ENCODE measurements at places on chromosomes 2 and 18. TPM values are rescaled to one million over a fixed set of nuclear protein-coding genes. Genes with fewer than 3 reads are reported as not detected.
A peak's percentile ranks its signal among the peaks of the same experiment; 100 is the strongest.

GRCh38 chr2:200509235-200509611, 645 bp downstream of the KCTD18 start:
- DNase-seq = no peak

DNA sequence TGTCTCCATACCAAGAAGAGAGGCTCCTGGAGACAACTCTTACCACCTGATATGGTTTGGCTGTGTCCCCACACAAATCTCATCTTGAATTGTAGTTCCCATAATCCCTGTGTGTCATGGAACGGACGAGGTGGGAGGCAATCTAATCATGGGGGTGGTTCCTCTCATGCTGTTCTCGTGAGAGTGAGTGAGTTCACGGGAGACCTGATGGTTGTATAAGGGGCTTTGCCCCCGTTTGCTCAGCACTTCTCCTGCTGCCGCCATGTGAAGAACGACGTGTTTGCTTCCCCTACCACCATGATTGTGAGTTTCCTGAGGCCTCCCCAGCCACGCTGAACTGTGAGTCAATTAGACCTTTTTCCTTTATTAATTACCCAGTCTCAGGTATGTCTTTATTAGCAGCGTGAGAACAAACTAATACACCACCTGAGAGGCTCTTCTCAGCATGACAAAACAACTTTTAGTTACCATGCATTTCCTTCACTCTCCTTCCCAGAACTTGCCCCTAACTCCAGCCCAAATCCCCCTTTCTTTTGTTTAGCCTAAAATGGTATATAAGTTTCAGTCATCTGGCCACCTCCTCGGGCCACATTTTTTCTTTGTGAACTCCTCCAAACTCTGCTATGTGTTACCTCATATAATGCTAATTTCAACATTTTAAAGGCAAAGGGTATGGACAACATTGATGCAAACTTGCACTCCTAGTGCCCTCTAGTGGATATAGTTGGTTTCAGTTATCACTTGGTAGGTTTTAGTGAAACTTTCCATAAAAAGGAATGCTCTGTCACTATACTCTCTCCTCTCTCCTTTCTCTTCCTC, 58.6 kb upstream of the SLC25A52 start:
- DNase-seq = no peak

- no peak for DNase-seq
These were observed 136.1 kb downstream of the ICOS start for GRCh38 chr2:204072443-204073324.

GRCh38 chr18:69985239-69985638, 37.6 kb upstream of the CD226 start:
- no peak for DNase-seq

DNA sequence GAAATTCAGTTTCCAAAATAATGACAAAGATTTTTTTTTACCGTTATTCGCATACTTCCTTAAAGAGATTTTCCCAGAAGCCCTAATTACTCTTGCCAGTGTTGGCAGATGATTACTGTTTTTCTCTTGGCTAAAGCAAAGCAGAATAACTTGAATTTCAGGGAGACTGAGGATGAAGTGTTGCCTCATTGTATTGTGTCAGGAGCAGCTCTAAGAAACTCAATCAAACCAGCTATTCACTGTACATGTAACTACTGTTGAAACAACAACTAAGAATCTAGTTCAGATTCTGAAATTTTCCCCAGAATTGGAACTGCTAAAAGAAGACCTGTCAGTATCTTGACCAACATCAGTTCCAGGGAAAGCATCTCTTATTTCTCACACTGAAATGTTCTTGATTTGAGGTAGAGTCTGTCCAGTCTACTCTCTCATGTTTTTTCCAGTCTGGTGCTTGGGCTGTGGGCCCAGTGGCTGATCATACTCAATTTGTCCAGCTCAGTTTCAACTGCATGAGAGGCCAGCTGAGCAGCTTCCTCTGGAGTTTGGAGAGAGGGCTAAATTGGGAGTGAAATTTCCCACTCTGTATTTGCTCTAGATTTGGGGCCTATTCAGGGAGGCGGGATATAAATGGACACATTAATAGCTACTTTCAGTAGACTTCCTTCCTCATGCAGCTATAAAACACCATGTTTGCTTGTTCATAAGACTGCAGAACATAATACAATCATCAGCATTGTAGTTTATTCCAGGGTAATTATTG, 78.5 kb downstream of the PPP1R1C start:
- DNase-seq = peak; percentile 62

DNA sequence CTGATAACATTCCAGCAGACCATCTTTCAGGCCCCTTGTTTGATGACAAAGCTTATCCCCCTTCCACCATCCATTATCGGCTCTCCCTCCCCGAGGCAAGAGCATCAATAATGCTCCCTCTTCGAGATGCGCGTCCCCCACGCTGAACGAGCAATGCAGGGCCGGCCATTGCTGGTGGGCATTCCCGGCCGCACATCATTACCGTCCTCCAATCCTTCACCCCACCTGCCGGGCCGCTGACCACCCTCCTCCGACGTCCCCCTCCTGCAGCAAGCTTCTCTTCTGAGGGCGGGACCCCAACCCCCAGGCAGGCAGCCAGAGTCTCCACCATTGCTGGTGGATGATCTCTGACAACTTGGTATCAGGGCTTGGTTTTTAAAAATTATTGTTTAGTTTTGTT, 208.6 kb downstream of the SMAD2 start:
- DNase-seq = no peak

- DNase-seq = peak; percentile 57
These were observed 53.9 kb upstream of the STPG4 start for GRCh38 chr2:47208852-47209606.

DNA sequence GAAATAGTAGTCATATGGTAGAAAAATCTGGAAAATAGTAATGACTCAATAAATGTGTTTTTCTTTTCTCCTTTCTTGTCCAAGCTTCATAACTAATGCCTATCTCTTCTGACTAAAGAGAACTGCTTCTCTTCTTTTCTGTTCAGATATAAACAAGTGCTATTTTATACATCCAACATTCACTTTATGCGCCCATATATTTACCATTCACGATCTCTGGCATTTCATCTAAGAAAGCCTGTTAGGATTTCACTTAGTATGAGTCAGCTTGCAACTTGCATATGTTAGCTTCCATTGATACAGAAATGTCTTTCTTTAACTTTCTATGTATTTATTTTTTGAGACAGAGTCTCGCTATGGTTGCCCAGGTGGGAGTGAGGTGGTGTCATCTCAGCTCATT, 224.9 kb downstream of the VAPA start:
- no peak for DNase-seq

- no peak for DNase-seq
These were observed 177.8 kb downstream of the BCL2 start for GRCh38 chr18:63141778-63142176.

DNA sequence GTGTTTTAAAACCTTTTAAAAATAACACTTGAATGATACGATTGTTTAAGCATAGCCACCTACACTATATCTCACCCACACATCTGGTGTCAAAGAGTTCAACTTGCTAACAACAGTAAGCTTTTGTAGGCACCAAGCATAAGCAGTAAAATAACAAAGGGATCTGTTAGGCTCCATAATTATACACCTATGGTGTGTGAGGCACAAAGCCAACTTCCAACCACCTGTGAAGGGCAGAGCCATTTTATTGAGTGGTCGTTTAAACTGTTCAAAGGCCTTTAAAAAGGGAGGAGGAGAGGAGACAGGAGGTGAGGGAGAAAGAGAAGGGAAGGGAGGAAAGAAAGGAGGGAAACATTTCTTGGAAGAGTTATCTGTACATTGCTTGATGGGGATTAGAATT, 27.9 kb downstream of the NEMP2 start:
- DNase-seq = no peak

GRCh38 chr2:11681722-11682589, 12.0 kb upstream of the NTSR2 start:
- DNase-seq = peak; percentile 57

DNA sequence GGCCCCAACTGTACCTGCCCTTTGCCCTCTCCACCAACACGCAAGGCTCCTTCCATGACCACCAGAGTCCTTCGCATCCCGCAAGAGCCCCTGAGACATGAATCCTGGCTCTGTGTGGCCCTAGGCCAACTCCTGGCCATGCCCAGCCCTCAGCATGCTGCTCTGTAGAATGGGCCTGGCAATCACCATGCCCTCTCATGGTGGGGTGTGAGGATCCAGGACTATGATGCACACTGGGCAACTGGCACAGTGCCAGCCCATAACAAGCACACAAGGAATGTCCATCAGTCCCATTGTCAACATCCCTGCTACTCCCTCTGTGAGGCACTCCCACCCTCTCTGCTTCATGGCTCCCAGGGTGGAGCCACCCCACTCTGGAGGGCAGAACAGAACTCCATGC, 44.7 kb downstream of the FER1L5 start:
- DNase-seq = no peak

DNA sequence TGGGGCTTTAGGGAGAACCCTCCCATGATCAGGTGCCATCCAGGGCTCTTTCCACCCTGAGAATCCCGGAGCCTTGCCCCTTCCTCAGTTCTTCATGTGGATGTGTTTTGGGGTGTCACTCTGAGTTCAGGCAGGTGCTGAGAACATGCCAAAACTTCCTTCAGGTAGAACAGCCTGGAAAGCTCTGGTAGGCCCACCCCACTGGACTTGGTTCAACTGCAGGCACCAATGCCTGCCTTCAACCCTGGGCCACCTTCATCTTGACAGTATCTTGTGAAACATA, 85.8 kb downstream of the EPAS1 start:
- DNase-seq = no peak

DNA sequence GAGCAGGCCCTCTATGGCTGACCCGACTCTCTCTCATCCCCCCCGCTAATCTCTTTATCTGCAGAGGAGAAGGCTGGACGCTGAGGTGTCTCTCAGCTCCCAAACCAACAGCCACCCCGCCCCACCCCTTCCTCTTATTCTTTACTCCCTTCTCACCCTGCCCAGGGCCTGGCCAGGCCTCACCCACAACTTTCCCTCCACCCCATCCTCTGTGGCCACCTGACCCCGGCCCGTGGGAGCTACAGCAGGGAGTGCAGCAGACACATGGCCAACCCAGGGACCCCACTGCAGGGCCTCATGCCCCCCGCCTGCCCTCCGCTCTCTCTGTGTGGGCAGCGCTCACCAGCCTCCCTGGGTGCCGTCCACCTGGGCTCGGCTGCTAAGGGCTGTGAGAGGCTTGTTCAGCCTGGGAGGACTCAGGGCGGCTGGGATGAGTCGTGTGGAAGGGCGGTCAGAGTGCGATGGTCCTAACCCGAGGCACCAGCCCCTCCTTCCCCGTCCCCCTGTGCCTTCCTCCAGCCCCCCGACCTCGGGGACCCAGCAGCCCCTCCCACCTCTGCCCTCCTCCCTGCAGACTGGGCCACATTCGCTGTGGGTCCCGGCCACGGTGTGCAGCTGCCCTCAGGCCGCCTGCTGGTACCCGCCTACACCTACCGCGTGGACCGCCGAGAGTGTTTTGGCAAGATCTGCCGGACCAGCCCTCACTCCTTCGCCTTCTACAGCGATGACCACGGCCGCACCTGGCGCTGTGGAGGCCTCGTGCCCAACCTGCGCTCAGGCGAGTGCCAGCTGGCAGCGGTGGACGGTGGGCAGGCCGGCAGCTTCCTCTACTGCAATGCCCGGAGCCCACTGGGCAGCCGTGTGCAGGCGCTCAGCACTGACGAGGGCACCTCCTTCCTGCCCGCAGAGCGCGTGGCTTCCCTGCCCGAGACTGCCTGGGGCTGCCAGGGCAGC, 6.8 kb downstream of the NEU4 start:
- DNase-seq = no peak

DNA sequence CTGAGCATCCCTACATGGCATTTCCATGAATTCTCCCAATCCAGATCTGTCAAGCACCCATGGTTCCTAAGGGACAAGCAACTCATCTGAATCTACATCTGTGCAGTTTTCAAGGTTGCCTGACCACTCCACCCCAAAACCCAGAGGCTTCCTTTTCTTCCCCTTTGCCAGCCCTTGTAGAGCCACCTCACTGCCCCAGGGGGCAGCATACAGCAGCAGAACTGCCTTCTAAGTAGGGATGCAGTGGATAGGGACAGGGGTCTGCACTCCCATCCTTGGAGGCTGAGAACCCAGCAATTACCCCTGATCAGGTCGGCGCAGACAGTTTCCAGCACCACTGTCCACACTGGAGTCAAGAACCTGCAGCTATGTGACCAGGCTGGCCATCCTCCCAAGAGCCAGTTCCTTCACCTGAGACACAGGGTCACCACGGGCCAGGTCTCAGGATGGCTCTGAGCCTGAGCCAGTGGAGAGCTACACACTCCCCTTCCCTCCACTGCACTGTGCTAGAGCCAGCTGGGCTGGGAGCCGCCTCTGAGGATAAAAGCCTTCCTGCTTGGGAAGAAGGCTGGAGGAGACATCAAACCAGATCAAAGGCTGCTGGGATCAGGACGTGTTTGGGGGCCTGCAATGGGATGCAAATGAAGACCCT, 283.1 kb downstream of the CELF4 start:
- no peak for DNase-seq

- no peak for DNase-seq
These were observed 147.5 kb upstream of the DAPL1 start for GRCh38 chr2:158647436-158648231.

DNA sequence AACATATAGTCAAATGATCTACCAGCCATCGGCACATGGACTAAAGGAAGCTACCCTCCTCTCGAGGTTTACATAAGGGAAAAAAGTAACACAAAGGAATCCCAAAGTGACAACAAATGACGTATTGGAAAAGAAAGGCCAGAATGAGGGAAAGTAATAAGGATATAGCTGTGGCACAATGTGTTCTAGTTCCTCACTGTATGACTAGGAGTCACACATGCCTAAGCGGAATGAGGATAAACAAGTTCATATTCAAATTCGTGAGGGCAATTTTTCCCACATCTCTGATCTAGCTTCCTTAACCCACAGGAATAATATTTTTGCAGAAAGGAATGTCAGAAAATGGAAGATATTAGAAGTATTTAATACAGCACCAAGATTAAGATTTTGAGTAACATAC, 162.3 kb upstream of the PID1 start:
- DNase-seq = no peak

- peak; percentile 70 for DNase-seq
These were observed 194.1 kb downstream of the SS18 start for GRCh38 chr18:25896178-25896780.

DNA sequence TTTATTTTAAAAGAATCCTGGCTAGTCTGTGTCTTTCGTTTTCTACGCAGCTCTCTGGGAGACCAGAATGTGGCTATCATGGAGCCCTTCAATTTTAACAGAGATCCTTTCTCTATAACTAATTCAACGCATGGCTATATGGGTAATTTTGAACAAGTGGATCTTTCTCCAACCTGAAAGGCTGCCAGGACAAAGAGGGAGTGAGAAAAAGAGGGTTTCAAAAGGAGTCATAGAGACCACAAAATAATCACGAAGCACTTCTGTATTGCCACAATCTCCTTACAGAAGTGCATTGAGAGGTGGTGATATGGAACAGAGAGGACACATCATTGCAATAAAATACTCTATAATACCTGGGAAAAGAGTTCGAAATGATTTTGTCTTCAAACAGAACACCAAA, 21.7 kb upstream of the CDH2 start:
- no peak for DNase-seq

Gene ADCYAP1
- total RNA-seq = not detected

Gene DYSF
- total RNA-seq = 11.1 TPM

Gene DAW1
- total RNA-seq = not detected

Gene ACVR1C
- under 0.01 TPM for total RNA-seq

Gene NTSR2
- not detected for total RNA-seq

Data from stomach (tissue), 19 donors.